ENCODE measurements at places on chromosomes 16 and 17. TPM values are rescaled to one million over a fixed set of nuclear protein-coding genes. Genes with fewer than 3 reads are reported as not detected.

SLC38A7 gene
- total RNA-seq = 20.9 TPM

AATF gene
- total RNA-seq = 19.1 TPM

CMTR2 gene
- 29.1 TPM for total RNA-seq

SLC5A2 gene
- not detected for total RNA-seq

CLEC18A gene
- 0.13 TPM for total RNA-seq

TBX2 gene
- total RNA-seq = not detected

KRT31 gene
- not detected for total RNA-seq

RNF167 gene
- total RNA-seq = 12.5 TPM

CDH11 gene
- 1.5 TPM for total RNA-seq

KRTAP3-2 gene
- total RNA-seq = not detected

NACA2 gene
- total RNA-seq = not detected

NFAT5 gene
- 42.5 TPM for total RNA-seq

TEKT5 gene
- total RNA-seq = not detected

TNFRSF17 gene
- not detected for total RNA-seq

PRR29 gene
- 0.51 TPM for total RNA-seq

PRAC2 gene
- total RNA-seq = not detected

VWA3A gene
- not detected for total RNA-seq

ABI3 gene
- total RNA-seq = 16.9 TPM

CCR7 gene
- under 0.01 TPM for total RNA-seq

AIPL1 gene
- not detected for total RNA-seq

C16orf92 gene
- total RNA-seq = not detected

FAM20A gene
- not detected for total RNA-seq

GAST gene
- not detected for total RNA-seq

NCBP3 gene
- 12.2 TPM for total RNA-seq

RAB34 gene
- total RNA-seq = 11.8 TPM

FOXN1 gene
- total RNA-seq = not detected

ARHGDIG gene
- total RNA-seq = 0.13 TPM

VMO1 gene
- total RNA-seq = 0.39 TPM

CFAP97D1 gene
- total RNA-seq = under 0.01 TPM

TEX19 gene
- total RNA-seq = not detected

MT4 gene
- not detected for total RNA-seq

WSCD1 gene
- 8.9 TPM for total RNA-seq

NRN1L gene
- 0.13 TPM for total RNA-seq

CDH15 gene
- under 0.01 TPM for total RNA-seq

CCL8 gene
- 0.13 TPM for total RNA-seq

SOST gene
- not detected for total RNA-seq

SLC13A2 gene
- total RNA-seq = not detected

TMEM114 gene
- not detected for total RNA-seq

HS3ST6 gene
- total RNA-seq = not detected

UMOD gene
- not detected for total RNA-seq

SDR42E2 gene
- total RNA-seq = 0.13 TPM

EVPL gene
- total RNA-seq = under 0.01 TPM

TEX14 gene
- under 0.01 TPM for total RNA-seq

MYH8 gene
- not detected for total RNA-seq

KRTAP17-1 gene
- not detected for total RNA-seq

TNFRSF13B gene
- total RNA-seq = not detected

TVP23A gene
- not detected for total RNA-seq

MLYCD gene
- total RNA-seq = 1.7 TPM

KRTAP4-6 gene
- not detected for total RNA-seq

ASPHD1 gene
- 0.26 TPM for total RNA-seq

MRM3 gene
- total RNA-seq = 12.5 TPM

GRAPL gene
- 56.0 TPM for total RNA-seq

Measured in dermis microvascular lymphatic vessel endothelial cell (primary cell).